ENCODE measurements at places on chromosomes 4 and X.
A peak's percentile ranks its signal among the peaks of the same experiment; 100 is the strongest.

- DNase-seq, result no peak
Measured at GRCh38 chr4:88705805-88706492, 8.3 kb upstream of the NAP1L5 start.

GRCh38 chr4:63563288-63564014 lies 845.8 kb downstream of the TECRL start:
- no peak for DNase-seq

- no peak for DNase-seq
Measured at GRCh38 chr4:107419052-107419451, 301.0 kb downstream of the PAPSS1 start.

GRCh38 chrX:68846536-68846935 lies 17.7 kb downstream of the EFNB1 start:
- no peak for DNase-seq

GRCh38 chr4:18034099-18034498 lies 12.5 kb upstream of the LCORL start:
- DNase-seq, result no peak

DNA sequence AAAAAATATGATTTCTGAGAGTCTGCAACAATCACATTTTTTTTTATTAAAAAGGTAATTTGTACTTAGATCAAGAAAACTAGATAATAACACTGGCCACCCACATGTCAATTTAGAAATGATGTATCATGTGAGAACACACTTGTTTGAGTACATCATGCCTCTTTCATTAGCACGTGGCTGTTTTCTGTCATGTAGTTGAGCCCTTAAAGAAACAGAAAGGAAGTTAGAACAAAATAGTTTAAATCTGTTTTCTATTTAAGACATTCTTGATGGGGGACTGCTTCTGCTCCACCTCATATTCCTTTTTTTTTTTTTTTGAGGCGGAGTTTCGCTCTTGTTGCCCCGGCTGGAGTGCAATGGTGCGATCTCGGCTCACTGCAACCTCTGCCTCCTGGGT lies 207.5 kb downstream of the NSUN7 start:
- DNase-seq, result no peak

DNA sequence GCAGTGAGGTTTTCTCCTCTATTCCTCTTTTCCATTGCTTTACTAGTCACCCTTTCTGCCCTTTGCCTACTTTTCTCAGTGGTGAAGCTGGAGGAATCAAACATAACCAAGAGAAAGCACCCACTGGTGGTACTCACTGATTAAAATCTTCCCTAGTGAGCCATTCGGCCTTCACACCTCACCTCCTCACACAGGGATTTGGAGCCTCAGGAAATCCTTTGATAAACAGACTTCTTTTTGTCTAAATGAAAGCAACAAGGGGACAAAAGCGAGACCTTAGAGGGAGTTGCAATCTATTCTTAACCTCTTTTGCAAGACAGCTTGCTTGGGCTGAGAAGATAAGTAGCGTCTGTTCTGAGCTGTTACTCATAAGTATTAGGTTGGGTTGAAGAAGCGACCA lies 572.6 kb downstream of the ZNF674 start:
- DNase-seq, result peak; percentile 1

DNA sequence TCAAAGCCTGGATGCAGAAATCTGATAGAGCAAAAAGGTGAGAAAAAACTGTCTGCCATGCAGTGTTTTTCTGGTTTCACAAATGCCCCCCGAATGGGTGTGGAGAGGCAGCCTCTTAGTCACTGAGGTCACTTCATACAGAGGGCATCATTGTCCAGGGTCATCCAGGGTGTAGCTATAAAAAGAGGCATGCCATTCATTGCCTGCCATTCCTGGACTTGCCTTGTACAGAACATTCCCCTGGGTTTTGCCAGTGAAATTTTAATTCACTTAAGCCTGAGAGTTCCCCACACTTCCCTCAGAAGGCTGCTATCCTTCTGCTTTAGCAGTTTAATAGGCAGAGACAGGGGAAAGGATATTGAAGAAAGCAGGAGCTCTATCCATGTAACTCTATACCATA lies 230.3 kb downstream of the UNC5C start:
- peak; percentile 4 for DNase-seq

DNA sequence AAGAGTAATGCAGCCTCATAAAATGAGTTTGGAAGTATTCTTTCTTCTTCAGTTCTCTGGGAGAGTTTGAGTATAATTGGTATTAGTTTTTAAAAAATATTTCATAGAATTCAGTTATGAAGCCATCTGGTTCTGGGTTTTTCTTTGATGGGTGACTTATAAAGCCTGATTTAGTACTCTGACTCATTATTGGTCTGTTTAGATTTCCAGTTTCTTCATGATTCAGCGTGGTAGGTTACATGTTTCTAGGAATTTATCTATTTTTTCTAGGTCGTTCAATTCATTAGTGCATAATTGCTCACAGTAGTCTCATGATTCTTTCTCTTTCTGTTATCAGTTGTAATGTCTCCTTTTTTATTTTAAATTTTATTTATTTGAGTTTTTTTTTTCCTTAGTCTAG lies 111.2 kb downstream of the CEP44 start:
- peak; percentile 80 for DNase-seq

DNA sequence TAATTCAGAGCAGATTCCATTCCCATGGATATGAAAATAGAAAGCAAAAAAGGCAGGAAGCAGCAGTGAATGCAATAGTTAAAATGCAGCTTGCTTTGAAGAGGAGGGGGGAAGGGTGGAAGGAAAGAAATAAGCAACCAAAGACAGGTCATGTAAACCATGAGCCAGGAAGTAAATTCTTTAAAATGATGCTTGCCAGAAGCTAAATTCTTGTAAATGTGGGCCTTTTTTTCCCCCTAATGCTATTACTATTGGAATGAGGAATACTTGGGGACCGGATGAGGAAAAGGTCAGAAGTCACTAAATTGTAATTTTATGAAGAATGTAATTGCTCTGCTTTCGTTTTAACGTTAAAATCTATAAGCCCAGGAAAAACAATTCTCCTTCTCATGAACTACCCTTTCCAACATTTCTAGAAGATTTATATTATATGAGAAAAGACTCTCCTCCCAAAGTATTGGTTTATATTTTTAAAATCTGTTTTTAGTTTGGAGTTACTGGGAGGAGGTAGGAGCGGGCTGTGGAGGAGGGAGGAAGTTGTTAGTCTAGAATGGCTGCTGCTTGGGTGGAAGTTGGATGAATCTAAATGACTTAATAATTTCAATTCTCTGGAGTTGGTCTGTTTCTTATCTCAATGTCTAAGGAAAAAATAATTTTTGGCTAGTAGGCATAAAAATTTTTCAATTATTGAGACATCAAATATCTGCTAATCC lies 77.6 kb upstream of the PCDH18 start:
- no peak for DNase-seq

DNA sequence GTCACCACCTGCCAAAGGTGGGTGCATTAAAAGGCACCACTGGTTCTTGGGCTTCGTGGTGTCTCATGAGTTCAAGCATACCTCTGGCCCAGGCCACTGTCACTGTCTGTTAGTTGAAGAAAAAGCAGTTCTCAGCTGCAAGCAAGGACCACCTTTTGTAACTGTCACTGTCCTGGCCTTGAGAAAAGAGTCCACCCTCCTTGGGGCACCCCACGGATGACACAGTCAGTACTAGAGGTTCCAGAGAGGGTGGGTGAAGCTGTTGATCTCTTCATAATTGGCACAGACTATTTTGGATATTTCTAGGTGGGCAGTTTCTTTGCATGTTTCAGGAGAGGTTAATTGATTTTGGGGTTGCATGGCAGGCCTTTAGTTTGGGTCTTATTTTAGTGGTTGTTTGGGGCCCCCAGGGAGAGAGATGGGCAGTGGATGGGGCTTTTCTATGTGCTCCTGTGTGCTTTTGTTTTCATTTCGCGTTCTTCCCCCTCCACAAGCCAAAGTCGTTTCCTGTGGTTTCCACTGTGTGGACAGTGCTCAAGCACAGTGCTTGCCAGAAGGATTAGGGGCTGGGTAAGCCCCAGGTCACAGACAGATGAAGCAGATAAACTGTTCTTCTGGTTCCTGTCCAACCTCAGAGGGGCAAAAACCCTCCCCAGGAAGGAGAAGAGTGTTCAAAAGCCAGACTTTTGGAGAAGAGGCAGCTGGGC lies 156.2 kb upstream of the PPP1R2C start:
- no peak for DNase-seq

GRCh38 chr4:88457307-88458103 lies 586 bp downstream of the HERC5 start:
- no peak for DNase-seq

- DNase-seq, result peak; percentile 3
Measured at GRCh38 chrX:143437439-143437838, 79.8 kb downstream of the SPANXN3 start.

DNA sequence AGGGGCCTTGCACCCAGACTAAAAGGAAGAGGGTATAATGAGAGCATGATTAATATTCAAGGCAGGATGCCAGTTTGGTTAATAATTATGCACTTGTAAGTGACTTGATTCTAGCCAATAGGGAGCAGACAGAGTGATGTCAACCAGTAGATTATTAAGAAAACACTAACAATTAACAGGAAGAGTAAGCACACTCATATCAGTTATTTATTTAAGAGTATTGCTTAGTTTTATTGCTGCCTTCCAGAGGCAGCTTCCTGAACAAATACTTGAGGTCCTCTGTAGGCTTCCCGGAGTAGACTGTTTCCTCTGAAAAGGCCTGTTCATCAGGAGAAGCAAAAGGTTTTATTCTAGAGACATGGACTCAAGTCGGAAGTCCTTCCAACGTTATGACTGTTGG lies 129.1 kb upstream of the AFF2 start:
- DNase-seq, result no peak

GRCh38 chr4:39442998-39443397 lies 15.7 kb downstream of the RPL9 start:
- no peak for DNase-seq

GRCh38 chr4:128227991-128228571 lies 59.5 kb downstream of the PGRMC2 start:
- no peak for DNase-seq

DNA sequence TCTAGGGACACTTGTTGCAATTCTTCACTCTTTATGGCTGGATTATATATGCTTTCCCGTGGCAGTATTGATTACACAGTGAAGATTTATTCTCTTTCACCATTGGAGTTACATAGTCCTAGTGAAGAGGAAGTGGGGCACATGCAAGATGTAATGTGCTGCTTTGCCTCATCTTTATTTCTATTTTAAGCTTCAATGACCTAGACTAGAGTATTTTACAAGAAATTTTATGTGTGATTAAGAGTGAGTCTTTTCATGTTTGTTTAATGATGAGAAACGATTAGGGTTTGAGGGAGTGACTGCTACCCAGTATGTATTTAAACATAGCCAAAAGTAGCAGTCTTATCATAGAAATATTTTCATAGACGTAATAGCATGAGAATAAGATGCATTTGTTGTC lies 30.8 kb downstream of the DIAPH2 start:
- DNase-seq, result no peak

- DNase-seq, result no peak
Measured at GRCh38 chr4:78630615-78631014, 79.0 kb downstream of the ANXA3 start.

GRCh38 chr4:146040623-146041022 lies 102.0 kb upstream of the ZNF827 start:
- DNase-seq, result no peak

DNA sequence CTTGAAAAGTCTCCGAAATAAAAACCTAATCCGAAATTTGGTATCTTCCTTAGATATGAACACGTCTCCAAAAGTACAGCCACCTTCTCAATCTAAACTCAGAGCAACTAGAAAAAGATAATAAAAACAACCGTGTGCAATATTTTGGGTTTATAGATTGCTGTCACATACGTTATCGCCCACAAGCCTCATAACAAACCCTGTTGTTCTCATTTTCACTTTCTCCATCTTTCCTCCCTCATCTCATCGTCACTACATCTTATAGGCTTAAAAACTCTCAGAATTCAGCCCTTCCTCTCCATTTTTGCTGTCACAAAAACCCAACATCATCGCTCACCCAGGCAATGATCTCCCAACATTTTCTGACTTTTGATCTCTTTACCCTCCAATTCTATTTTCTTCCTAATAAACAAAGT lies 448 bp upstream of the SCFD2 start:
- no peak for DNase-seq

DNA sequence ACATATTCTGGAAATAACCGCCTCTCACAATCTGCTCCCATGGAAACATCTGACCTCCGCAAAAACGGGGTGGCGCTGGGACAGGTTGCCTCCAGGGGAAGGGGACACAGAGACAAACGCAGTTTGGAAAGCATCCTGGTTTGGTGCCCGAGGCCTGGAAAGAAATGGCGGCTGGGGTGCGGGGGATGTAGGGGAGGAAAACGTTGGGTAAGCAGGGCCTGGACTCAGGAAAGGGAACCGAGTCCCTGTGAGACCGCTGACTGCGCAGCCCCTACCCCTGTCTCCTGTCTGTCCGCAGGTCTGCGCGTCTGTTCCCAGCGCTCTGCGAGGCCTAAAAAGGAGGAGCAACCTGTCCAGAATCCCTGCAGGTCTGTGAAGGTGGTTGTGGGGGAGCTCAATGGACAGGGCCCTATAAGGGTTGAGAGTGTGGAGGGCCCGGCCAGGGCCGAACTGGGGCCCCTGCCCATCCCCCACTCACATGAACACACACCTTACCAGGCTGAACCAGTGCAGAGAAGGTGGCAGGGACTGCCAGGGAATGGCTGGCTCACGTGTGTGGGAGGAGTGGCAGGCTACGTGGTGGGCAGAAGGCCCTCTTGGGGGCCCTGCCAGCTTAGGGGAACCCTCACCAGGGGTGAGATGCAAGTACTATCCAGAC lies 672 bp downstream of the TCEAL3 start:
- DNase-seq, result no peak

- no peak for DNase-seq
Measured at GRCh38 chr4:150647008-150647407, 65.1 kb downstream of the MAB21L2 start.

- DNase-seq, result no peak
Measured at GRCh38 chr4:18185491-18185890, 163.9 kb upstream of the LCORL start.

- no peak for DNase-seq
Measured at GRCh38 chr4:8699479-8700145, 107.0 kb downstream of the CPZ start.

DNA sequence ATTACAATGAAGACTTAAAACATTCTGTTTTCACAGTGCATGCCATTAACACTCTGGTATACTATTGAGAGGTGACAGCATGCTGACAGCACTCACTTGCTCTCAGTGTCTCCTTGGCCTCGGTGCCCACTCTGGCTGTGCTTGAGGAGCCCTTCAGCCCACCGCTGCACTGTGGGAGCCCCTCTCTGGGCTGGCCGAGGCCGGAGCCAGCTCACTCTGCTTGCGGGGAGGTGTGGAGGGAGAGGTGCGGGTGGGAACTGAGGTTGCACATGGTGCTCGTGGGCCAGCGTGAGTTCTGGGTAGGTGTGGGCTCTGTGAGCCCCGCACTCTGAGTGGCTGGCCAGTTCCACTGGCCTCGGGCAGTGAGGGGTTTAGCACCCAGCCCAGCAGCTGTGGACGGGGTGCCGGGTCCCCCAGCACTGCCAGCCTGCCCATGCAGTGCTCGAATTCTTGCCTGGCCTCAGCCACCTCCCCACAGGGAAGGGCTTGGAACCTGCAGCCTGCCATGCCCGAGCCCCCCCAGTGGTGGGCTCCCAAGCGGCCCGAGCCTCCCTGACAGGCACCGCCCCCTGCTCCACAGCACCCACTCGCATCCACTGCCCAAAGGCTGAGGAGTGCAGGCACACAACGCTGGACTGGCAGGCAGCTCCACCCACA lies 135.3 kb upstream of the AR start:
- no peak for DNase-seq

GRCh38 chr4:7877176-7877575 lies 62.5 kb downstream of the AFAP1 start:
- DNase-seq, result no peak

- no peak for DNase-seq
Measured at GRCh38 chr4:37243722-37244582, 591 bp upstream of the NWD2 start.

- DNase-seq, result no peak
Measured at GRCh38 chrX:11640089-11640488, 25.6 kb downstream of the ARHGAP6 start.

- DNase-seq, result no peak
Measured at GRCh38 chrX:145715641-145716138, 101.9 kb upstream of the SLITRK2 start.

All from kidney glomerular epithelial cell (primary cell).